ENCODE measurements at places on chromosomes 5 and 9.

DNA sequence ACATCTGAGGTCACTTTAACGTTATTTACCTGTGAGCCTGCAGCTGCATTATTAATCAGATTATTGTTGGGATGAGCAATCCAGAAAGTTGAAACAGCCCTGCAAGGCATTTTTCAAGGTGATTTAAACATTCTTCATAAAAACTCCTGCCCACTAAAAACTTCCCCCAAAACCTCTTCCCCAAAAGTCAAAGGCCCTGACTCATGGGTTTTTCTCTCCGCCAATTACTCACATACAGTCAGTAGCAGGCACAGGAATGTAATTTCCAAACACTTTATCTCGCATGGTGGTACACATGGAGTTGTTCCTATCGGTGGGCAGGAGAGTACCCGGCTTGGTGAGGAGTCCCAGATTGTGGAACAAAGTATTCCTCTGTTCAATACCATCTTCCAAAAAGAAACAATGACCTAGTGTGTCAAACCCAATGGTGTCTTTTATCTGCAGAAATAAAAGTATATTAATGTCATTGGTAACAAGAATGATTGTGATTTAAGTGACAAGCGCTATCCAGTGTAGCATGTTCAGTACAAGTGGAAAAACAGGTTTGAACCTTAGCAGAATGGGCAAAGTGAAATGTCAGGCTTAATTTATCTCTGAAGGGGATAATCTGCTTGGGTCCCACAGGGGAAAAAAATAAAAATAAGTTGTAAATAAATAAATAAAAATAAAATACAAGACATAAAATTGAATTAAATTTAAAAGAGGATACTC, 38.3 kb downstream of the CEMIP2 start:
- no peak for DNase-seq

DNA sequence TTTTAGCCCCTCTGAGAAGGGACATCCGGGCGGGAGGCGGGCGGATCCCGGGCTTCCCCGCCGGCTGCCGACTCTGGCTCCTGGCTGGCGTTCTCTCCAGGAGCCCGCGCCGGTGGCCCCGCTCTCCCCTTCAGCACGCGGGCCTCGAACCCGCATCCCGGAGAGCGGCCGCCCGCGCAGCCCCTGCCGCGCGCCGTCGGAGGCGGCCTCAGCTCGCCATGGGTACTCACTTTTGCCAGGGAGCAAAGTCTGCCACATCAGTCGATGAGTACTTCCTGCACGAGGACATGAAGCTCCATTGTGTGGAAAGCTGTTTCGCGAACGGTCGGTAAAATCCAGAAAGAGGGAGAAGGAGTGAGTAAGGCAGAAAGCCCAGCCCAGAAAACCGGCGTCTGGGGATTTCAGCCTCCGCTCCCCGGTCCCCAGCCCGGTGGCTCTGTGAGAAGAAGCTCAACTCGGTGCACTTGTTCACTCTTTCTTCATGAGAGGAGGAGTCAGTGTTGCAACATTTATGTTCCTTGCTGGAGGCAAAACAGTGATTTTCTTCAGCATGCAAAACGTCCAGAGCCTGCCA, at the start of gene PRLR:
TSS of gene PRLR (minus strand) at position 450 of the 574 bp plus-strand sequence. CDS start 140,867 bp downstream, outside the sequence.
- DNase-seq = no peak

- DNase-seq = no peak
Observed at GRCh38 chr9:134545543-134546245, 95.9 kb upstream of the COL5A1 start.

- DNase-seq = no peak
Observed at GRCh38 chr9:104074876-104075275, 19.2 kb upstream of the SMC2 start.

GRCh38 chr9:36149197-36149596, 12.7 kb downstream of the GLIPR2 start:
- no peak for DNase-seq

DNA sequence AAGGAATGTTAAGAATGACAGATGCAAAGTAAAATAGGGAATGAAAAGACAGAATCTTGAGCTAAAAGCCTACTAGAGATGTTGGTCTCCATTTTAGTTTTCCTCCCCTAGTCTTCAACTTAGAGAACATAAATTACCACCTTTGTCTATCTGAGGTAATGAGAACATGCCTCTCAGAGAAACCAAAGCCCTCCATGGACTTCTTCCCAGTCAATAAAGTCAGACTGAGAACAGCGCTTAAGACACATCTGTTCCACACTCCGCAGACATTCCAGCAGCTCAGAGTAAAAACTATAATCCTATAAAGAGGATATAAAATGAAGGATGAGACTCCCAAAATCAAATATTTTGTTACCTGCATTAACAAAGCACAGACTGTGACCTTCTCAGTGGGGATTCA, 79.2 kb downstream of the DPYSL3 start:
- DNase-seq = no peak
